Activated naive CD4-positive, alpha-beta T cell treated with Interleukin-2 at 50 U/mL for 16 hours (primary cell): ENCODE measurements at places on chromosomes 5 and 9.

- DNase-seq: no peak
Observed at GRCh38 chr5:108528655-108529054, 146.8 kb upstream of the FBXL17 start.

DNA sequence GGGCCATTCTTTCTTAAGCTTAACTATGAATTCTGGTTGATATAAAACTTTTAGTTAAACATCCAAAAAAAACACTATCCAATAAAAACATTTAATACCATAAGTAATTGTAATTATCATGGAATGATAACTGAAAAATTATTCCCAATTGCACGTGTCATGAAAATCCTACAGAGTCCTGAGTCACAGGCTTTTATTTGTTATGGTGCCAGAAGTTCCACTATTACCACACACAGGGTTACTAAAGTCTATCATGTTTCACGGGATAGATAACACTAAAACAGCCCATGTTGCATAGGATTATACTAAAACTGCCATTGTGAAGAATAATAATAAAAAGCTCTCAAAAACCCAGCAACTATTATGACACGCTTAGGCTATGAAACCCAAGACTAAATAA lies 1381.8 kb downstream of the EFNA5 start:
- DNase-seq: no peak

DNA sequence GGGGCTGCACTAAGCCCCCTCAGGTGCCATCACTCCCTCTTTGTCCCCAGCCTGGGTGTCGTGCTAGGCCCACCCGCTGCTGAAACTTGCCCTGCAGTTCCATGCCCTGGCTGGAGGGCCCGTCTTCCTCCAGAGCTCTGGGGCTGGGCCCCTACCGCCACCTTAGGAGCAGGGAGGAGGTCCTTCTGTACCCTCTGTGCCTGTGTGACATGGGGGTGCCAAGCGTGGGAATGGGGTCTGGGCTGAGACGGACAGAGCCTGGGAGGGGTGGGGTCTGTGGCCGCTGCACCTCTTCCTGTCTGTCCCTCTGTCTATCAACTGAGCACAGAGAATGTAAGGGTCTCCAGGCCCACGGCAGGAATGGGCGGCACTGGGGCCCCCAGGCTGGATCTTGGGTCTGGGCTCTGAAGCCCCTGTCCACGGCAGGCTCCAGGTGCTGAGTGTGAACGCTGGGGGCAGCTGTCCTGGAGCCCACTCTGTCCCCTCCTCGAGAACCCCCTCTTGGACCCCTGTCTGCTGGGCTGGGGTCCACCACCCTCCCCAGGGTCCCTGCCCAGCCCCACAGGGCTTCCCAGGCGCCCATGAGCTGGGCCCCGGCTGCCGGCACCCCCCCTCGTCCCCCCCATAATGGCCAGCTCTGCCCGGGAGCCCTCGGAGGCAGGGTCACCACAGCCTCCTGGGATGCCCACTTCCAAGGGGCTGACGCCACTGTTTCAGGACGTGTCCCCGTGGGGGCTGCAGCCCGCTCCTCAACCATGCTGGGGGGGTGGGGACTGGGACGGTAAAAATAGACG lies 15.8 kb upstream of the NRARP start:
- DNase-seq: no peak

- DNase-seq: no peak
Observed at GRCh38 chr5:83919071-83920041, 198.7 kb upstream of the HAPLN1 start.

DNA sequence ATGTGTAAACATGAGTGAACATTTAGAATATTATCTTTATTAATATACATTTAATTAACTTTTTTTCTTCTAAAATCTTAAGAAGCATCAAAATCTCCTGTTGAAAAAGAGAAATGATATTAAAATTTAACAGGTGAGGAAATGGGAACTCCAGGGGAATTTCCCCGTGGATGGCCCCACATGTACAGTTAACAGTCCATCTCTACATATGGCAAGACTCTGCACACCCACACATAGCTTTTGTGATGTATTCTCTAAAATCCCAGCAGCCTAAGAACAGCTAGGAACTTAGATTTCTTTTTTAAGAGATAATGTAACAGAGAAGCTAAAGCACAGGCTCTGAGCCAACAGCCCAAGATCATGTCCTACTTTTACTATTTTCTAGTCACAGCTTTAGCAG lies 556.3 kb upstream of the RGMB start:
- no peak for DNase-seq

- DNase-seq: no peak
Observed at GRCh38 chr9:110669433-110669832, 842 bp downstream of the MUSK start.

- no peak for DNase-seq
Observed at GRCh38 chr9:114299286-114300152, 23.4 kb upstream of the ORM1 start.

DNA sequence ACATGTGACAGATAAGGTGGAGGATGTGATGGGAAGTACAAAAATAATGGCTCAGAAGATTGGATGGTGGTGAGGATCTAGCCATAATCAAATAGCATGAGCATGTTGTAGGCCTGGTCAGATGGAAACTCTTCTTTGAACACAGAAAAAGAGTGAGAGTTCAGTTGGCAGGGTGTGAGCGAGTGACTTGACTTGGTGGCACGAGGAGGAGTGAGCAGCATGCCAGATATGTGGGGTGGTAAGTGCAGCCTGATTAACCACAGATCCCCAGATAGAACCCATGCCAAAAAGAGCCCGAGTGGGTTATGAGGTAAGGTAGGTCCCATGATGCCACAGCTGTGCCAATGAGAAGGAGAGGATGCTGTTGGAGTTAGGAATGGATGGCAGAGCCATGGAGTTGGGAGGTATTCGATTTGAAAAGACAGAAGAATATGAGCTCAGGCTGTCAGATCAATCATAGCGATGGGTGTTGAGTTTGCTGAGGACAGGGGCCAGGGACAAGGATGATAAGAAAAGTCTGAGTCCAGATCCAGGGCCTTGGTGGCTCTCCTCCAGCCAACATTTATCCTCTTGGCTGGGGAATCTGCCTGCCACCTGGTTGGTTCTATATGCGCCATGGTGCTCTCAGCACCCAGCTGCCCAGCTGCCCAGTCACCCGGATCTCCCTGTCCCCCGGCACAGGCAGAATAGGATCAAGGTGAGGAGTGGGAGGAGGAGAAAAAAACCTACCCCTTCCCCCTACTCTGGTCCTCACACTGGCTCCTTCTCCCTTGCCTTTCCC lies 16.5 kb downstream of the GARNL3 start:
- no peak for DNase-seq

- no peak for DNase-seq
Observed at GRCh38 chr9:13665418-13666066, 386.1 kb upstream of the MPDZ start.

DNA sequence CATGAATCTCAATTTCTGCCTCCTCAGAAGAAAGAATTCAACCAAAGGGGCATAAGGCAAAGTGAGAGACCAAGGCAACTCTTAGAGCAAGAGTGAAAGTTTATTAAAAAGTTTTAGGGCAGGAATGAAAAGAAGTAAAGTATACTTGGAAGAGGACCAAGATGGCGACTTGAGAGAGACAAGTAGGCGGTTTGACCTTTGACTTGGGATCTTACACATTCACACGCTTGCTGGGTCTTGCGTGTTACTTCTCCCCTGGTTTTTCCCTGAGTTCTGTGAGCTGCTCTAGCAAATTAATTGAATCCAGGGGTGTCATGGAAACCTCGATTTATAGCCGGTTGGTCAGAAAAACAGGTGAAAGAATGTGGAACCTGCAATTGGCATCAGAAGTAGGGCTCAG lies 7.0 kb downstream of the ZNF346 start:
- no peak for DNase-seq

DNA sequence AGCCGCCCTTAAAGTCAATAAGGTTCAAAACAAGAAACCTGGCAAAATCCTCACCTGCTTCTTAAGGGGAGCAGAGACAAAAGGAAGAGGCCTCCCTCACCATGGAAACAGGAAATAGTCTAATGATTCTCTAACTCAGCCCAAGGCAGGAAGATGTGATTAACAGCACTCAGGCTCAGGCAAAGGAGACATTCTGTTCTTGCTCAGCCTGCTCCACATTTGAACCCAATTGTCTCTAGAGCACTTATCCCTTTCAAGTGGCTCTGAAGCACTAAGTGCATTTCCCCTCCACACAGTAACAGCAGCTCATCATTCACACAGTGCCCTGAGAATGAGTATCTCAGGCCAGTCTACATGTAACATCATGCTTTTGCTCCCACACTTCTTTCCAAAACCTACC lies 72.3 kb downstream of the NIPSNAP3B start:
- no peak for DNase-seq
